ENCODE measurements at places on chromosomes 2 and 18.

DNA sequence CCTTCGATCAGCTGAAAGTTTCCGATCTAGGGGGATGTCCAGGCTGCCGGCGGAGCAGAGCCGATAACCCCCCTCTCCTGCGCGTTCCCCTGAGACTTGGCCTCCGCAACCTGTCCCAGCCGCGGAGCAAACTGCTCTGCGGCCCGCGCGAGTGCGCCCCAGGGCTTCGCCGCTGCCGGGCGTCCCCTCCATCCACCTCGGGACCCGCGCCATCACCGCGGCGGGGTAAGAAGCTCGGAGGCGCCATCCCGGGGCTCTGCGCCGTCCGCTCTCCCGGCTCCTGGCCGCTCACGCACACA, 990 bp upstream of the GDF7 start:
- DNase-seq, result no peak

DNA sequence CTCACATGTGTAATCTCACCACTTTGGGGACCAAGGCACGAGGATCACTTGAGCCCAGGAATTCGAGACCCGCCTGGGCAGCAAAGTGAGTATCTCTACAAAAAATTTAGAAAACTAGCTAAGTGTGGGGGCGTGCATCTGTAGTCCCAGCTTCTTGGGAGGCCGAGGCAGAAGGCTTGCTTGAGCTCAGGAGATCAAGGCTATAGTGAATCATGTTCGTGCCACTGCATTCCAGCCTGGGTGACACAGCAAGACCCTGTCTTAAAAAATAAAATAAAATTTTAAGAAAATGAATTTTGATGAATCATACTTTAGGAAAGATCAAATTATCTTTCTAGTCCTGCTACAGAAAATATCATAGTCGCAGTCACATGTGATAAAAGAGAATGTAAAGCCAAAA, 46.9 kb downstream of the CABYR start:
- DNase-seq, result no peak

- DNase-seq, result no peak
These were observed 42.0 kb downstream of the CTNNA2 start for GRCh38 chr2:79554899-79555298.

- DNase-seq, result no peak
These were observed 7.2 kb downstream of the ARPC2 start for GRCh38 chr2:218224186-218224585.

GRCh38 chr2:120245520-120246332, 6.9 kb upstream of the RALB start:
- DNase-seq, result no peak

- DNase-seq, result no peak
These were observed 25.1 kb downstream of the ARMC9 start for GRCh38 chr2:231223458-231223976.

DNA sequence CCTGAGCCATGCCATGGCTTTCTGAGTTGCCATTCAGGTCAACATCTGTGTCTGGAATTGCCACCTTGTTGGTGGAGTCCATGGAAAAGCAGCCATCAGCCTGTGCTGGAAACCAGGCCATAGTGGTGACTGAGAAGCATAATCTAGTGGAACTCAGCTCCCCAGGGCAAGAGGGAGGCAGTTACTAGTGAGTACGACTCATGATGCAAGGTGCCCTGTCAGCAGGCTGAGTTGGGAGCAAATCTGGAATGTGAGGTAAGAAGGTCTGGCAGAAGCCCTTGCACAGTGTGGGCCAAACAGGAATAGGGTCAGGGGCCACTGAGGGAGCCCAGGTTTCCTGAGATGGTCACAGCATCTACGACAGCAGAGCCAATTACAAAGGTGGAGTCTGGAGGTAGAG, 37.1 kb downstream of the SULT1C2 start:
- DNase-seq, result no peak

- no peak for DNase-seq
These were observed 90.6 kb upstream of the LPIN2 start for GRCh38 chr18:3103576-3103975.

- DNase-seq, result no peak
These were observed 12.8 kb downstream of the TANK start for GRCh38 chr2:161172901-161173540.

Measured in activated naive CD4-positive, alpha-beta T cell treated with anti-CD3 and anti-CD28 coated beads, Interleukin-2, amount 10 ng/mL, durations not matched to agents 7 days and 5 days (primary cell).